NCI-H446 treated with DMSO at 0.1 percent for 48 hours (cell line): ENCODE measurements at places on chromosomes 2 and 18.

DNA sequence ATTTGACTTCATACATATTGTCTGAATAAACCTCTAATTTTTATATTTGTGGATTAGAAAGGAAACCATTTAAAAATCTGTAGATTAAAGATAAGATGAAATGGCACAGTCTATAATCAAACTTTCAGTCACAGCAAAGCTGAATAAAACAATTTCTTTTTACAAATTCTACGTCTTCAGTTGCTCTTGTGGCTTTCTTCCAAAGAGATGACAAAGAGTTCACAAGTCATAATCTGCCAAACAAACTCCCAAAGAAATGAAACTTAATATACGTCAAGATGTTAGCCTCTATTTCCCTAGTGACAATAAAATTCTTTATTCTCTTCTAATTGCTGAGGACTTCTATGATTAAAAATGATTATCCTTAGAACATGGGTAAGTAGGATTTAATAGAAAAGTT, 66.3 kb downstream of the FIGN start:
- no peak for DNase-seq

DNA sequence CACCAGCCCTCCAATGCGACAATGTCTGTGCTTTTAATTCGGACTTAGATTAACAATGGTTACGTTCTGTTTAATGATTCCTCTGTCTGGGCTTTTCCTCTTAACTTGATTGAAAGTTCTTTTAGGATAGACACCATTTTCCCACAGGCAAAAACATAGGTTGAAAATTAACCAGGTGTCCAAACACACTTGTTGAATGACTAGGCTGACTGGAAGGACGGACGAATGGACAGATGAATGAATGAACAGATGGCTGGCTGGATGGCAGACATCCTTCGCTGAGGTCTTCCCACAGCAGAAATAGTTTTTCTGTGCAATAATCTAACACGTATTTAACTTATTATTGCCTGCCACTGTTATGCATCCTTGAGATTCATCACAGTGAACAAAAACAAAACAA, 298.8 kb downstream of the SRBD1 start:
- DNase-seq, result no peak

DNA sequence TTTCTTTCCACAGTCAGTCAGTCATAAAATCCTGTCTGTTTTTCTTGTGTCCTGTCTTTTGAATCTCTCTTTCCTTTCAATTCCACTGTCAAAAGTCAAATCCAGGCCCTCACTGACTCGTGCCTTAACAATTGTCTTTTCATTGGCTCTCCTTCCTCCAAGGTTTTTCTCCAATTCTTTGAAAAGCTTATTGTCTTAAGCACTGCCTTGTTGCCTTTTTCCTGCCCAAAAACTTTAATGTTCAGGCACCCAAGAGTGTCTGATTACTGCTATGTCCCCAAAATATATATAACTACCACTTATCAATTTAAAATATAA, 13.9 kb upstream of the SULT1C4 start:
- DNase-seq, result no peak

GRCh38 chr2:231127480-231127879, 2.6 kb upstream of the HTR2B start:
- no peak for DNase-seq

DNA sequence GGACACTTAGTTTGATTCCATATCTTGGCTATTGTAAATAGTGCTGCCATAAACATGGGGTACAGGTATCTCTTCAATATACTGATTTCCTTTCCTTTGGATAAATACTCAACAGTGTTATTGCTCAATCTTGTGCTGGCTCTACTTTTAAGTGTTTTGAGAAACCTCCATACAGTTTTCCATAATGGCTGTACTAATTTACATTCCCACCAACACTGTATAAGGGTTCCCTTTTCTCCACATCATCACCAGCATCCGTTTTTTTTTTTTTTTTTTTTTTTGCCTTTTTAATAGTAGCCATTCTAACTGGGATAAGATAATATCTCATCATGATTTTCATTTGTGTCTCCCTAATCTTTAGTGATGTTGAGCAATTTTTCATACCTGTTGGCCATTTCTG, 29.9 kb upstream of the GALNT5 start:
- no peak for DNase-seq

- no peak for DNase-seq
Measured at GRCh38 chr2:241546771-241547498, 11.6 kb upstream of the BOK start.

DNA sequence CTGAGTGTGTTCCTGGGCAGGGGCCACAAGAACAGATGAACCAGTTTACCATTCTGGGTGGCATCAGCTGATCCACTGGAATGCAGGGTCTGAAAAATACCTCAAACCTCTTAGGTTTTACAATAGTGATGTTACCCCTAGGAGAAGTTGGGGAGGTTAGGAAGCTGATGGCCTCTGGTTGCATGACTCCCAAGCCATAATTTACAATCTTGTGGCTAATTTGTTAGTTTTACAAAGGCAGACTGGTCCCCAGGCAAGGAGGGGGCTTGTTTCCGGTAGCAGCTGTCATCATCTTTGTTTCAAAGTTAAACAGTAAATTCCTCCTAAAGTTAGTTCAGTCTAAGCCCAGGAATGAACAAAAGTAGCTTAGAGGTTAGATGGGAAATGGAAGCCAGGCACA, 113.8 kb upstream of the SLC38A11 start:
- no peak for DNase-seq

GRCh38 chr2:45177870-45178269, 168.6 kb upstream of the SIX2 start:
- no peak for DNase-seq

GRCh38 chr2:161159456-161160225, 587 bp upstream of the TANK start:
- no peak for DNase-seq

DNA sequence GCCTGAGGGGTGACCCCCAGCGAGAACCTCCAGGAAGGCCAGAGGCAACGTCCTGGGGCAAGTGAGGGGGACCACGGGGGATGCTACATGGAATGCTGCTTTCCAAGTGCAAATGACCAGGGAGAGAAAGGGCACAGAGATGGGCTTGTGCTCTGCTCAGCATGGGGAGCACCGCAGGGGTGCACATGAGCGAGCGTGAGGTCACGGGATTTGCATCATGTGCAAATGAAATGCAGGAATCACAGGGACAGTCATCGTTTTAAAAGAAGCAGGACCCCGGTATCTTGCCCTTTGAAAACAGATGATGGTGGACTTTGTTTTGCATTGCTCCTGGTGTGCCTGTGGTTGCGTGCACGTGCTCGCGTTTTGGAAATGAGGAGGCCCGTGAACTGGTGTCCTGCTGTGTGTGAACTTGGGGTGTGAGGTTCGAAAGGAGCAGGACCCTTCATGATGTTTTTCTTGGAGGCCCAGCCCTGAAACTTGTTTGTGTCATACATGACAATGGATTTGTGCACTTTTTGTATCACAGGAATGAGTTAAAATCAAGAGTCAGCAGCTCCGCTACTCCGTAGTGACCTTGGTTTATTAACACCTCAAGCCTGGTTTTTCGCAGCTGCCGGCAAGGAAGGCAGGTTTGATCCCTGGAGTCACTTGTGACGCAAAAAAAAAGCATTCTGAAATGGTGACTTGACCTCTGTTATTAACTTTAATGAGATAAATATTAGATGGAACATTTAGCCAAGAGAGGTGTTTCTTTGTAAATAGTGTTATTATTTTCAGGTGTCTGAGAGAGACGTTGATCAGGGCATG, 234.5 kb downstream of the LDLRAD4 start:
- no peak for DNase-seq

- DNase-seq, result no peak
Measured at GRCh38 chr2:241841181-241842066, 17.3 kb downstream of the PDCD1 start.

DNA sequence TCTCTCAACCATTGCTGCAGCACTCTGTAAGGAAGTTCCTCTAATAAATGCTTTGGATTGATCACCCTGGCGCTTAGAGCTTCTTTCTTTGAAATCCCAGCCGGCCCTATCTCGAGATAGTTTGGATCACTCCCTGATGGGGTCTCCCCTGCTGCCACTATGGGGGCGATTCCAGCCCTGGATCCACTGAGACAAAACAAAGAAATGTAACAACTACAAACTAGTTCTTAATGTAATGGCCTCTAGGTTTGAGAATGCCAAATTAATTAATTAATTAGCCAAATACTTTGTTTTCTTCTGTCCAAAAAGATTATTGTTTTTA, 15.2 kb downstream of the SRSF7 start:
- DNase-seq, result no peak

DNA sequence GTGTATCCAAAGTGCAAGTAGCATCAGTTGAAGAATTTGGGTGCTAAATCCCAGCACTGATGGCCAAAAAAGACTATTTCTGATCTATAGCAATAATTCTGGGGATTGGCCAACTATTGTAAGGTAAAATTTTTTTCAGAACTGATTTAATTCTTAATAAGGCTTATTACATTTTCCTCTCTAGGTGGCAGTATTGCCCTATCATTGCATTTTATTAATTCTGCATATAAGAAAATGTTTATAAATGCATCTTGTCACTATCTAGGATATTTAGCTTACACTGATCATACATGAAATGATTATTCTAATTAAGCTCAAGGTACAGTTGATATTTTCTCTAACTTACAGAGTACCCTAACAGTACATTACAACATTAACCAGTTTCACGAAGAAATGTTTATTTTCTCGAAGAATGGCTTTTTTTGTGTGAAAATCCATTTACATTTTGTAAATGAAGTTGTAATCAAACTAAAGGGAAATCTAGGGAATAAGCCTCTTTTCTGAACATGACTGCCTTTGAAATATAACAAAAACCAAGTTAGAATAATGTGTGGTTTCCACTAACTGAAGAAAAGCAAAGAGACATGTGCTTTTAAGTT, 11.0 kb downstream of the TTN start:
- DNase-seq, result peak; percentile 43

GRCh38 chr2:16744521-16744920, 78.9 kb upstream of the CYRIA start:
- no peak for DNase-seq

GRCh38 chr2:226800941-226801784, 1.5 kb upstream of the IRS1 start:
- DNase-seq, result peak; percentile 80

DNA sequence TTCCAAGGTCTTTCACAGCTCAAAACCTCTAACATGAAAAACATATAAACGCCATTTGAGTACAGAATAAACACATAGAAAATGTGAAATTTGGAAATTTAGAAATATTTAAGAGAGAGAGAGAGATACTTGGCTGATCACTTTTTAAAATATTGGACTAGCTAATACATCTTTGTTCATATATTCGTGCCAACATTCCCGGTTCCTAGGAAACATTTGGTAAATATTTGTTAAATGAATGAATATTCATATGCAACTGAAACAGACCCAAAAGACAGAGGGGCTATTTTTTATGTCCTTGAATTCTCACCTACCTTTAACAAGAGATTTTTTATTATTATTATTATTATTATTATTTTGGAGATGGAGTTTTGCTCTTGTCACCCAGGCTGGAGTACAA, 8.3 kb upstream of the COLEC12 start:
- DNase-seq, result no peak

- DNase-seq, result no peak
Measured at GRCh38 chr2:148253685-148254084, 232.8 kb downstream of the MBD5 start.

GRCh38 chr2:30233271-30234009, 2.1 kb downstream of the LBH start:
- no peak for DNase-seq

- DNase-seq, result no peak
Measured at GRCh38 chr2:119910566-119910965, 102.3 kb upstream of the EPB41L5 start.

- DNase-seq, result no peak
Measured at GRCh38 chr2:30303095-30303494, 71.8 kb downstream of the LBH start.

- no peak for DNase-seq
Measured at GRCh38 chr2:207749873-207750272, 19.8 kb downstream of the FZD5 start.

DNA sequence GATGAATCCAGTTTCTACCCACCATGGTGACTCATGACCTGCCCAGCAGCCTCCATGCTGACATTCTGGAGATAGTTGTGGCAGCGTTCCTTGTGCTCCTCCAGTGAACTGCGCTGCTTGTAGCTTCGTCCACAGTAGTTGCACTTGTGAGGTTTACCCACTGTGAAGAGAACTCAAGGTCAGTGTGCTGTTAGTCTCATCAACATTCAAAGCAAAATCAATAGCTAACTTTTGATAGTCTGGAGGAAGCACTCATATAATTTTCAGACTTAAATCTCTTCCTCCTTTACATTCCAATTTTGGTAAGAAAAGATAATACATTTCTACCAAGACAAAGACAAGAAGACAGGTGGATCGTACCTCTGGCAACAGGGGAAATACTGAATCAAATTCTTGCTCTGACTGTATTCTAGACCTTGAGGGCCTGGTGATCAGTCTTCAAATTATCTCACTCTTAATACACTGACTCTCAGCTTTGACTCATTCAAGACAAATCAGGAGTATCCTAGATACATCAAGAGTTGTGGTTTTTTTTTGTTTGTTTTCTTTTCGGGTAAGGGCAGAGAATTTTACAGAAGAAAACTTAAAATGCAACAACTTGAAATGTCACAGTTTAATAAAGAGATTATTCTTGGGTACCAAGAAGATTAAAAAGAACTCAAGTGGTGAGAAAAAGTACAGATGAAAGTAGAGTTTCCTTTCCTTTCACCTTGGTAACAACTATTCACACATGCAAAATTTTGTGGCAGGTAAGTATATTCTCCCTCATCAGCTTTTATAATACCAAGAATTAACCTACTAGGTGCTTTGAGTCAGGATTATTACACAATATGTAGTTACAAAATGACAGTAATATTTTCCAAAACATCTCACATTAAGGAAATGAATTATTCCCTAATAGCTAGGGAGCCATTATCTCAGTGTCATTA, 129.2 kb downstream of the IKZF2 start:
- no peak for DNase-seq

DNA sequence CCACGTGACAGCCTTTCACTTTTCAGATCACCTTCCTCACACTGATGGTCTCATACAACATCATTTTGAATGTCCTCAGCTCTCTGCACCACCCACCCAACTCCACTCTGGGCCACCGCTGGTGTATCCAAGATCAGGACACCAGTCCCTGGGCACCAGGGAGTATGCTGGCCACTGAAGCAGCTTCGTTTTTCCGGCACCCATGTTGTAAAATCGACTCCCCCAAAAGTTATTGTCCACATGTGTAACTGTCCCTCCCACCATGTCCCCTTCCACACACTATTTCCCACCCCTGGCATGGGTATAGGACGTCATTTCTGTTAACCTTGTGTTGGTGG, 96.4 kb downstream of the TGOLN2 start:
- no peak for DNase-seq

- no peak for DNase-seq
Measured at GRCh38 chr18:77132369-77133050, at the start of gene MBP. Gene MBP, minus strand, starts transcription at chr18:77132783. Its CDS starts 27,522 bp downstream, at chr18:77105261.

DNA sequence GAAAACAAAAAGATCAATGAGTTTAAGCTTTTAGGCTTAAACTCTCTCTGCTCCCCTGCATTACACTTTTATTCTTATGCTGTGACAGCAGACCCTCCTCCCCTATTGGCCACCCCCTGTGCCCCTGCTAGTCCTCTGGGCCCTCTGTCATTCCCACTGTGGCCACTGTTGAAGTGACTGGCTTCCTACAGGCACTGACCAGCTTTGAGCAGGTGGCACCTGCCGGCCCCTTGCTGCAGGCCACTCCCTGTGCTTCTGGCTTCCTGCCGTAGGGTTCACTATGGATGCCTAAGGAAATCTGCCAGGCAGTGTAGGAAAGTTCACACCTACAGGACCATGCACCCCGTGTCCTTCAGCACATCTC, 156.5 kb upstream of the L3MBTL4 start:
- no peak for DNase-seq

- no peak for DNase-seq
Measured at GRCh38 chr18:13260935-13261640, 42.5 kb downstream of the LDLRAD4 start.

- DNase-seq, result no peak
Measured at GRCh38 chr2:105102963-105103421, 65.1 kb downstream of the MRPS9 start.
